ENCODE measurements at places on chromosomes 13 and 19.

GRCh38 chr19:47707135-47707925, 5.9 kb upstream of the EHD2 start:
- DNase-seq: peak; percentile 55

DNA sequence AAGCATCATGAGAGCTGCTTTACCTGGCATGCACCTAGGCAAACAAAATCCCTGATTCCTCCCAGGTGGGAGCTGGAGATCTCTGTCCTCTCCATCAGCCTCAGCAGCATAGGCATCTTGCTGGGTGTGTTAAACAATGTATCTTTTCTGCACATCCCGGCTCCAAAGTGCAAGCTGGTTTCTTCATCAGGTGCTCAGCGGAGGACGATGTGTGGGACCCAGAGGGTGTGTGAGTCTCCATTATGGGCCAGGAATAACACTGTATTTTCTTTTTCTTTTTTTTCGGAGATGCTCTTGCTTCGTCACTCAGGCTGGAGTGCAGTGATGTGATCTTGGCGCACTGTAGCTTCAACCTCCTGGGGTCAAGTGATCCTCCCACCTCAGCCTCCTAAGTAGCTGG, 9.9 kb downstream of the CNFN start:
- DNase-seq: no peak

GRCh38 chr19:50327461-50328223, 1.5 kb downstream of the KCNC3 start:
- no peak for DNase-seq

GRCh38 chr19:30390356-30390988, 18.3 kb downstream of the ZNF536 start:
- DNase-seq: no peak

DNA sequence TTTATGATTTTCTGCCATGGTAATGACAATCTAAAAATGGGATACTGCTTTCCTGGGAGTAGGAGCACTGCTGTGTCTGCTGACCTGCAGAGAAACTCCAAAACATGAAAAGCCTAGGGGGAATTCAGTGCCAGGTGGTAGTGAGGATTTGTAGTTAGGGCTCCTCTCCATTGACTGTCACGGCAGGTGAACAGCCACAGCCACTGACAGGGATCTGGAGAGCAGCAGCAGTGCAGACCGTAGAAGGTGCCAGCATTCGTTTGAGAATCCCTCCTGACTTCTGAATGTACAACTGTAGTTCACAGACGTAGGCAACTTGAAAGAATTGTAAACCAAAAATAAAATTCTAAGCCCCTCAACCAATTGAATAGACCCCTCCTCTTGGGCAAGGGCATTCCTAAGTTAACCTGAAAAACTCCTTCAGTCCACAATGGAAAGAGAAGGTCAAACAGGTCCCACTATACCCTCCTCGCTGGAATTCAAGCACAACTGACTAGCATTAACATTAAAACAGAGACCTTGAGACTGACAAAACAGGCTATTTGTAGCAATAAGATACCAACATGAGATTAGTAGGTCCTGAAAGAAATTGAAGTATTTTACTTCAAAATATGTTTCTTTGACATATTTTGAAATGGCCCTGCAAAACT, 1328.8 kb downstream of the OLFM4 start:
- no peak for DNase-seq

- no peak for DNase-seq
Measured at GRCh38 chr13:58324161-58324560, 692.6 kb downstream of the PCDH17 start.

DNA sequence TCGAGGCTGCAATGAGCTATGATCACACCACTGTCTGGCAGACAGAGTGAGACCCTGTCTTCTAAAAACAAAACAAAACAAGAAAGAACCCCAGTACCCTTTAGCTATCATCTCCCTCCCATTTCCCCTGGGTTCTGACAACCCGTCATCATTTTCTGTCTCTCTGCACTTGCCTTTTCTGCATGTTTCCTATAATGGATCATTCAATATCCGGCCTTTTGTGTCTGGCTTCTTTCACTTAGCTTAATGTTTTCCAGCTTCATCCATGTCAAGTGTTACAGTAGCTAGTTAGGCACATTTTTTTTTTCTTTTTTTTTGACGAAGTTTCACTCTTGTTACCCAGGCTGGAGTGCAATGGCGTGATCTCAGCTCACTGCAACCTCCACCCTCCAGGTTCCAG, 16.5 kb downstream of the AP2S1 start:
- no peak for DNase-seq
